ENCODE measurements at places on chromosomes 12 and 14.

- peak; percentile 17 for DNase-seq
Observed at GRCh38 chr12:10540776-10541205, 35.1 kb downstream of the EIF2S3B start.

DNA sequence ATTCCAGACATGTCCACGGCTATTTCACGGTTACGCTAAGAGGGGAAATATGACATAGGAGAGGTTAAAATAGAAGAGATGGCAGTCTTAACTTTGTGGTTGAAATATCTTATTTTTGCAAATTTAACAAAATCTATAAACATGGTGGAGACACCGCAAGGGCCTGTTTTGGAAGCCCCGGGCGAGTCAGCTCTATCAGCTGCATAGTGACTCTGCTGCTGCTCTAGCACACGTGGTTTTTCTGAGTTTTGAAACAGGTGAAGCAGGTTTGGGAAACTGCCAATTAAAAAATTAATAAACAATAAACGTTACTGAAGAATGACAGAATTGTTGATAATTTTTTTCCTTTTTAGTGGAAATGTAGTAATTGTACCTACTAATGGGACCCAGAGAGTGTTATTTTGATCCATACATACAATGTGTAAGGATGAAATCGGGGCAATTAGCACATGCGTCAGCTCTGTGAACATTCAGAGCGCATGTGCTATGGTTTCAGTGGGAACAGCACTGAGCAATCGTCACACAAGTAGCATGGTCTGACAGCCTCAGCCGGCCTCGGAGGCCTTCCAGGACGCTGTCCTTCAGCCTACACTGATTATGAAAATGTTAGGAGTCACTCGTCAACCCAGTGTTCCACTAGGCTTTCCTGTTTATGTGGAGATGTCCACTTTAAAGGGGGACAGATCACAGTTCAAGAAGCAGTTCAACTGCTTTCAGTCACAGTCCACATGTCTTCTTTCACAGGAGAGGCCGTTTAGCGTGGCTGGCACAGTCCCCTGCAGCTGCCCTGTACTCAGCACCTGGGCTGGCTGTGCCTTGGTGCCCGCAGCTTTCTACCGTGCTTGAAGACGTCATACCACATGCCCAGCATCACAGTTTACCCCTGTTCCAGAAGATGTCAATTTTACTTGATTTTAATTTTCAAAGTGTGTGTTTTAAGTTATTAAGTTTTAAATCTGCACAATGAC, 51.8 kb downstream of the MOK start:
- no peak for DNase-seq

GRCh38 chr14:61499991-61500390, 178.6 kb downstream of the PRKCH start:
- DNase-seq = no peak

DNA sequence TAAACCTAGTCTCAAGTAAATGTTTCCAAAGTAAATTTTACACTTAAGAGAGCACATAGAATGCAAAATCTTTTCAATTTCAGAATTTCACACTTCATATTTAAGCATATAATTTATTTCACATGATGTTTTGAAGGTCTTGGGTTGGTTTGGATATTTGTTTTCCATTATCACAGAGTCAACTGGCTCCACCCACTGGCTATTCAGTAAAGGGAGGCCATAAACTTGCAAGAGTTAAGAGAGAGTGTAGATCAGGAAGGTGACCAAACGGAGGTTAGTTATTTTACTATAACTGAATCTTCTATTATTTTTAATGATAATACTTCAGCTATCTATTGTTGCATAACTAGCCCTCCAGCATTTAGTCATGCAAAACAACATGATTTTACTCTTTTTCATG, 6.2 kb upstream of the CPNE8 start:
- no peak for DNase-seq

GRCh38 chr12:571795-572531, 91.3 kb downstream of the NINJ2 start:
- peak; percentile 23 for DNase-seq

GRCh38 chr12:45260104-45260815, 44.4 kb downstream of the ANO6 start:
- DNase-seq = peak; percentile 75

- no peak for DNase-seq
Observed at GRCh38 chr12:68919581-68920239, 13.3 kb downstream of the CPM start.

DNA sequence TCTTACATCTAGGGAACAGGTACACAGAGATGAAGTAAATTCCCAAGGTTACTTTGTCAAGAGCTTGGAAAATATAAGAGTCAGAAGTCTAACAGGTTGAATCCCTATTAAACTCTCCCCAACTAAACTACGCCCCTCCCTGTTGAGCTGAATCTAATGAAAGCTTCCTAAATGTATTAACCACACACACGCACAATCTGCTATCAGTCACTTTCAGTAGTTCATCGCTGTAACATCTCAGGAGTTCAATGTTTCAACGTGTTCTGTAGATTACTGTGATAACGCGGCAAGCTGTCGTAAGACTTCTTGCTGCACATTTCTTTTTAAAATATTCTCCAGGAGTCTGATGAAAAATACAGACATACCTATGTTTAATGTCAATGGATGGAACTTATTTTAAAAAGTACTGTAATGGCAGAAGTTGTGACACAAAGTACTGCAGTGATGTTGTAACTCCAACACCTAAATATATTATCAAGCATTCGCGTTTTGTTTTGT, 612 bp upstream of the SLC25A3 start:
- no peak for DNase-seq

GRCh38 chr12:106251631-106252455, 4.0 kb upstream of the CKAP4 start:
- peak; percentile 86 for DNase-seq

- peak; percentile 21 for DNase-seq
Observed at GRCh38 chr12:56601503-56601902, 28.6 kb downstream of the BAZ2A start.

DNA sequence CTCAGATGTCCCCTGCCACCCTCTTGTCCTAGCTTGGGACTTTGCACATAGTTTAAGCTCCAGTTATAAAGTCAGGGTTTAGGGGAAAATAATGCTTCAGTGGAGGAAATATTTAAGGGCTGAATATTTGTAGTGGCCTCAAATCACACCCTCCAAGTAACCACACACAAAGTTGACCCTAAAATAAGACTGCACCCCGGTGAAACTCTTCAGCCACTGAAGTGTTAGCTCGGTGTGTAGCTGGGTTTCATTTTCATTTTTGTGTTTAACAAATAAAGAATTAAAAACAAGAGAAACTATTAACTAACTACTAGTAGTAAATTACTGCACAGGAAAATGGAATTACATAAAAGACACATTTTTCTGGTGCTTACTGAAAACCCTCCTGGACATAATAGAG, 14.8 kb upstream of the BCL11B start:
- DNase-seq = no peak
